ENCODE measurements at places on chromosomes 5 and 9.

- no peak for DNase-seq
Observed at GRCh38 chr9:129287619-129288305, 109.7 kb upstream of the IER5L start.

DNA sequence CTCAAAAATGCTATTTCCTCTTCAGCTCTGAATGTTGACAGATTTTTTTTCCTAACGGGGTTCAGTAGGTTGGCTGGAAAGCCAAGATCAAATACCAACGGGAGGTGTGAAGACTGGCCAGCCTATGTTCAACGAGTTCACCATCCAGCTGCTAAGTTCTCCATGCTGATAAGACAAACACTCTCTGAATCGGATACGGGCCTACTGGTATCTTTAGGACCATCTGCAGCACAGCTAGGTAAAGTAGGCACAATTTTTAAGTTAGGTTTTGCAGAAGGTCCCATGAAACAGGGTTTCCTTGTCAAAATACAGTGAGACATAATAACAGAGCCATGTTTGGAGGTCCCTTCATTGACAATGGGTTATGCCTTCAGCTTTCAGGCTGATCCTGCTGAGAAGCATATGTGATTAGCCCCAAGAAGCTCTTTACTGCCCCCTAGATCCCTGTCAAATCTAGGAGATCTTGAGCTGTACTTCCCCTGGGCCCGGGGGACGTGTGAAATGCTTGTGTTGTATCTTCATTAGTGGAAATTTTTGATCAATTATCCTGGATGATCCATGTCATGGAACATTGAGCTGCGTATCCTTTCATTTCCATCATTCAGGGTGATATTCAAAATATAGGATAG is 60.6 kb downstream of the PGM5 start:
- DNase-seq: no peak

GRCh38 chr5:107772418-107773310 is 101.9 kb upstream of the EFNA5 start:
- no peak for DNase-seq

DNA sequence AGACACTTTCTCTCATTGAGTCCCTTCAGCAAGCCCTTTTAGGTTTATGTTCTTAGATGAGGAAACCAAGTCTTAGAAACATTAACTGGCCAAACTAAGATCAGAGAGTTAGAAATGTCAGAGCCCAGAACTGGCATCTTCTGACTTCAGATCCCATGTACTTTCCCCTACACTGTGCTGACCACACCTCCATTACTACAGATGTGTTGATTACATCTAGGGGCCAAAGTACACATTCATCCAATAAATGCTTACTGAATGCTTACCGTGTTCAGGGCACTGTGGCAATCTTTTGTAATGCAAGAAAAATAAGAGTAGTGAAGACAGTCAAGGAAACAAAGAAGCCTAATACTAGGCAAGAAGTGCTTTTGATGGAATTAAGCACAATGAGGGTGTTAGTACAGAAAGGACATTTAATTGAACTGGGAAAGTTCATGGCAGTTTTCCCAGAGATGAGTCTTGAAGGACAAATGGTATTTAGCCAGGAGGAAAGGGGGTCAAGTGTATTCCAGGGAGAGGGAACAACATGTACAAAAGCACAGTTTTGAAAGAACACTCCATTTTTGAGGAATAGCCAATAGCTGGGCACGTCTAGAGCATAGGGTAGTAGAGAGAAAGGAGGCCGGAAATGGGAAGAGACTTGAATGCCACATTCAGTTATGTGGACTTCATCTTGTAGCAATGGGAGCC is 89.7 kb upstream of the CDKN2B start:
- DNase-seq: no peak

- DNase-seq: no peak
Observed at GRCh38 chr5:119412279-119413227, 39.7 kb upstream of the HSD17B4 start.

- no peak for DNase-seq
Observed at GRCh38 chr9:114910541-114910940, 19.9 kb downstream of the TNFSF8 start.

- DNase-seq: no peak
Observed at GRCh38 chr9:840343-840742, 1.2 kb upstream of the DMRT1 start.

DNA sequence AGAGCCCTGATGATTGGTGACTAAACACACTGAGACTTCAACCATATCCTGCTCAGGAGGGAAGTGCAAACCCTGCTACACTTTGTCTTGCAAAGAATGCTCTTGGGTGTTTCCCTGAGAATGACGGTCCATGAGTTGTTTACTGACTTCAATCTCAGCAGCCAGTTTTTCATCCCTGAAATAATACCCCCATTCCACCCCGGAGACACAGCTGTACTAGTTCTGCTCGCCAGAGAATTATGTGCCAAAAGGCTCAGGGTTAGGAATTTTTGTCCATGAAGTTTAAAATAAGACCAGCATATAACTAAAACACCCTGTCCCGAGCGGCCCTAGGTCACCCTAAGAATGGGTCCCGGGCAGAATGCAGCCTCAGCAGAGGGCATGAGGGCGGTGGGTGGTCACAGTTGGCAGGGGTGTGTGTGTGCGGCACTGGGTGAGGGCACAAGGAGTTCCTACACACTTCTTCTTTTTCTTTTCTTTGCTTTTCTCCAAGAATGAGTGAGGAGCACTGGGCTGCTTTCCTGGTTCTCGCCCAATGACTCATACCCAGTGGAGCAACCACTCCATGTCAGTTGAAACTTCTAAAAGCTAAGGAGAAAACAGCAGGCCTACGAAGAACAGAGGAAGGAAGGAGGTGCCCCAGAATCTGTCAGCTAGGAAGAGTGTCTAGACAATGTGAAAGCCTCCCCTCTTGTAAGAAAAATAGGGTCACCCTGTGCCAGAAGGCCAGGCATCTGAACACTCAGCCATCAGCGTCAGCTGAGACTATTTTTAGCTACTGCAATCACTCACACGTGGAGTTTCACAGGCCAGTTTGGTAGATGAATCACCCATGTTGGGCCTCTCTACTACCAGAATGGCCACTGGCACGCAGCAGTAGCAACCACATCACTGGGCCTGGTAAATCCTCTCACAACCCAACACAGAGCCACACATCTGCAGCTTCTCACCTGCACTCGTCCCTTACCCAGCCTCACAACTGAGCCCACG is 105.9 kb downstream of the DPYSL3 start:
- peak; percentile 11 for DNase-seq

DNA sequence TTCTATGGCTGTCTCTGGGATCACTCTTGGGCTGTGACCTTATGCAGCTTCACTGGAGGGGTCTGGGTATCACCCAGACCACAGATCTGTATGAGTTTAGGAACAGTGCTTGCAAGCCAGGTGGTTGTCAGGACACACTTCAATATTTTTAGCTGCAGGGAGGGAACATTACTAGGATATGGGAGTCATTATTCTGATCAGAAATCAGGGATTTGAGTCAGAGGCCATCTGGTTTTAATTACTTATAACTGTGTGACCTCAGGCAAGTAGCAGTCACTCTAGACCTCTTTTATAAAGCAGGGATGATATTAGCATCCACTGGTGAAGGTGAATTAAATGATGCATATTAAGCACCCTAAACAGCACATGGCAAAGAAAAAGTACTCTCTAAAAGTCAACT is 60.1 kb upstream of the NMUR2 start:
- no peak for DNase-seq

DNA sequence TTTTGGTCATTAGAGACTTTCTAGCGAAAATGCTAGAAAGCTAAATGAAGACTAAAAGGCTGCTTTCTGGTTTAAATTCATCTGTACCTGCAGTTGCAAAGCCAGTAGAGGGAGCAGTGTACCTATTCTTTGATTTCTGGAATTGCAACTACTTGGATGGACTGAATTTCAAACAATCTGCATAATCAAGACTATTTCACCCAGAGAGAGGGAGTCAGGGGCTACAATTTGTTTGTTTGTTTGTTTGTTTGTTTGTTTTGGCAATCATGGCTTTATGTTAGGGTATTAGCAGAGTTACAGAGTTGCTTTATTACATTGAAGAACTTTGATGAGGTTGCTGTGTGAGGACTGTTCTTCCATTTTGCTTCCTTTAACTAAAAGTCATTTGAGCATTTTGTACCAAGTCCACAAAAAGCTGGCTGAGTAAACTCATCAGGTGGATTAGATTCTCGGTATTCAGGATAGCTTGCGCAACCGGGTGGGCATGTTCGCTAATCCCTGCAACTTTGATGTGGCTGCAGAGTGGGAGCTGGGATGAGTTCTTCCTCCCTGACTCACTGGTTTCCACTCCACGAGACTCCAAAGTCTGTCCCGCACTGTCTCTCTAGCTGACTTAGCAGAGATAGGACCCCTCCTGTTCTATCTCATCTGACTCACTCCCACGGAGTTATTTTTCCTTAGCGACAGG is 80.0 kb upstream of the TUT7 start:
- DNase-seq: peak; percentile 2

- no peak for DNase-seq
Observed at GRCh38 chr9:125176636-125177035, 13.0 kb downstream of the PPP6C start.
